ENCODE measurements at places on chromosomes 2 and 18.

GRCh38 chr2:38508311-38509039, 94.3 kb downstream of the HNRNPLL start:
- DNase-seq: peak; percentile 53

DNA sequence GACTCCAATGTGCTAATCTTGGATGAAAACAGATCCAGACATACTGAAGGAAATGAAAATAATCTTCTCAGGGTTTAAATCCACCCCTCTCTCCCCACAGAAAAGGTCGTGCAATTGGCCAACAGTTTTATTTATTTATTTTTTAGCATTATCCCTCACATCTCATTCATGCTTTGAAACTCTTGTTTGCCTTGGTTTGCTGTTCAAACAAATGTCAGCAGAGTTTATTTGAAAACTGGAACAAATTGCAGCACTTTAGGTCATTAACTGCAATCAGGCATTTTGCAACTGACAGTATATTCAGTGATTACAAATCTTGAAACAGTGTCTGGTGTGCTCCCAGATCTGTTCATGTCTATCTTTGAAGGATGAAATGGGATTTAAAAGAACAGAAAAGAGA, 220.6 kb downstream of the SLC4A10 start:
- DNase-seq: no peak

GRCh38 chr2:219969508-219969907, 342.1 kb downstream of the SLC4A3 start:
- DNase-seq: no peak

DNA sequence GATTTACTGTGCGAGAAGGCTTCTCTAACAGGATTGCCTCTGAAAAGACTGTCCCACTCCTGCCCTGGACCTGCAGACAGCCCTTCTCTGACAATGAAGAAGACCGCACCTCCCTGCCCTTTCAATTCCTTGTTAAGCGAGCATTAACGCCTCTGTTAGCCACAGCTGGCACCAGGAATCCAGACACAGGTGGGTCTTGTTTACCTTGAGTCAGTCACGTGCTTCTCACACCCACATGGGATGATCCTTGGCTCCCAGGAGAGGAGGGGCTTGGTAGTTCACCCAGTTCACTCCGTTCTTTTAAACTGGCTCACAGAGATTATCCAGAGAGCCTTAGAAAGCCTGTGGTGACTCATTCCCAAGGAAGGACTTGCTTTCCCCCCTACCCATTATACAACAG, 410.5 kb upstream of the MEIS1 start:
- DNase-seq: no peak

DNA sequence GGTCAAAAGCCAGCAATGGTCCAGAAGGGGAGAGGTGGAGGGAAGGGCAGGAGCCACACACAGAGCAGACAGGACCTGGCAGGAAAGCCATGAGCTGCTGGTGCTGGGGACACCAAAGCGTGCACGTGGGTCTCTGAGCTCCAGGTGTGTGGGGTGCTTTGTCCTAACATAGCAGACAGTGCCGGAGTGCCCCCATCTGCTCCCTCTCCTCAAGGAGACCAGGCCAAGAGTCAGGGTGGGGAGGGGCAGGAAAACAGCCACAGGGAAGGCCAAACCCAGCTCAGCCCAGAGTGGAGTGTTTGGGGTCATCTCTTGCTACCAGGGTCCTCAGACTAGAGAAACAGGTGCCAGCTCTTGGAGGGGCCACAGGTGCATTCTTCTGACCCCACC, 4.2 kb upstream of the GPC1 start:
- no peak for DNase-seq

DNA sequence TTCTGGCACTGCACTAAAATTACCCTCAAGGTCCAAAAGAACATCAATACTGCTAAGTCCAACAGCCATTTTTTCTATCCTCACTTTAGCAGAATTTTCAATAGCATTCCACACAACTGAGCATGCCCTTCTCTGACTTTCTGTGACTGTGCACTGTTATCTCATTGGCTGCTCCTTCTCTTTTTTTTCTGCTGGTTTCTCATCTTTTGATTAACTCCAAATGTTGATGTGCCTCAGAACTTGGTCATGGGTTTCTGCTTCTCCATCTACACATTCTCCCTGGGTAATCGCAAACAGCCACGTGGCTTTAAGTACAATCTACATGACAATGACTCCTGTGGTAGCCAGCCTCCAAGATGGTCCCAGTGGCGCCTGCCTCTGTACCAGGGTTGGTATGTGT, 75.0 kb upstream of the CD226 start:
- DNase-seq: no peak

- no peak for DNase-seq
Measured at GRCh38 chr2:200396781-200397242, 90.3 kb downstream of the SPATS2L start.

GRCh38 chr2:186559848-186560247, 30.0 kb upstream of the ITGAV start:
- no peak for DNase-seq

GRCh38 chr2:68319398-68320117, at the start of gene CNRIP1:
CNRIP1 (minus strand) TSS chr2:68319949; CDS start chr2:68319400, 549 bp downstream.
- DNase-seq: no peak

GRCh38 chr18:63888470-63889190, 1.1 kb downstream of the SERPINB2 start:
- no peak for DNase-seq

DNA sequence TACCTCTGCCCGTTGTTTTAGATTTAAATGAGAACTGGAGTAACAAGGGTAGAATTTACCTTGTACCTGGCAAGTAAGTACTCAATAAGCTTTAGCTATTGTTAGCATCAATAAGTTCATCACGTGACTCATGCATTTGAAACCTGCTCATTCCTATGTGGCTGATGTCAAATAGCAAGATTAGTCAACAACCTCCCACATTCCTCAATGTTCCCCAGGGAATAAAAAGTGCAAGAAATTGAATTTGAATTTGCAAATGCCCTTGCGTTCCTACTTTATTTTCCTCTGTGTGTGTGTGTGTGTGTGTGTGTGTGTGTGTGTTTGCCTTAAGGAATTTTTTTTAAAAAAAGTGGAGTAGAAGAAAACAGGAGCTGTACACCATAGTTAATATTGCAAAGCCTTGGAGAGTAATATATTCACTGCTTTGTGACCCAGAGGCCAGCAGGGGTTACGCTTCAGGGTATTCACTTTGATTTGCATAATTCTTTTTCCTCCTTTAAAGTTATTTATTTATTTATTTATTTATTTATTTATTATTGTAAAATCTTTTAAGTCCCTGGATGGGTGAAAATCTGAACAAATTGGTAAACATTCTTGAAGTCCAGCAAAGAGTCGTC, 43.9 kb upstream of the DNAH7 start:
- DNase-seq: no peak

- DNase-seq: no peak
Measured at GRCh38 chr2:152552888-152553287, 164.4 kb downstream of the PRPF40A start.

Measured in T-helper 17 cell (primary cell).